Brain (organoid and tissue), 16 donors: ENCODE measurements at places on chromosomes 2 and 18. TPM values are rescaled to one million over a fixed set of nuclear protein-coding genes. Genes with fewer than 3 reads are reported as not detected.

Gene IL36B
- polyA plus RNA-seq = not detected

GRCh38 chr2:222572264-222572721, 83.6 kb downstream of the FARSB start:
- no peak for DNase-seq

Gene ASXL3
- 5.2 TPM for polyA plus RNA-seq

DNA sequence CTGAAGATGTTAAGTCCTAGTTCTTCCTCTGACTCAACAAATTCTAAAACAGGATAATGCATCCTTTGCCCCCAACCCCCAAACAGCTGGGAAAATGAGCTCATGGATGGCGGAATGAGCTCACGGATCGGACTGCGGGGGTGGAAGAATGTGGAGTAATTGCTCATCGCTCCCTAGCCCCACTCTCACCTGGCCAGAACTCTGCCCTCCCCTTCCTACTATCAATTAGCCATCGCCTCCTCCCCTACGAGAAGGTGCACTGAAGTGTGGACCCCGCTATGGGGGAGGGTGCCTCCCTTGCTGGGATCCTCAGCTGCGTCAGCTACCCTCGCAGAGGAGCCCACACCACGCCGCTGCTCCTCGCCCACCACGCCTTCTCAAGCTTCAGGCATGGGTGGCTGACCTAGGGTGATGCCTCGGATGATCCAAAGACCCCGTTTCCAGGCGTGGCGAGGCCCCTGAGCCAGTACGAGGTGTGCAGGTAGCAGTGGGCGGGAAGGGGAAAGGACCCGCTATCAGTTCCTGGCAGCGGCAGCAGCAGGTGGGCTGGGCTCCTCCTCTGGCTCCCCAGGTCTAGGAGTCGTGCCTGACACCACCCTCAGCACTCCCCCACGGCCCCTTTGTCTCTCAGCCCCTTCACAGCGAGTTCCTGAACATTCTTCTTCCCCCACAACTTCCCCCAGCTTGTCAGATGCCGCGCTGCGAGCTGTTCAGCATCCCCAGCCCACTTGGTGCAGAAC, 82.1 kb upstream of the POMC start:
- peak; percentile 24 for DNase-seq

- no peak for DNase-seq
Measured at GRCh38 chr2:230658877-230659652, 53.6 kb upstream of the CAB39 start.

- DNase-seq = no peak
Measured at GRCh38 chr2:182496596-182496995, 69.8 kb upstream of the PDE1A start.

GRCh38 chr2:17401096-17401495, 117.1 kb downstream of the RAD51AP2 start:
- DNase-seq = no peak

Gene TMEM247
- polyA plus RNA-seq = not detected

Gene RHOB
- polyA plus RNA-seq = 173 TPM

GRCh38 chr2:235908826-235909225, 259.4 kb downstream of the GBX2 start:
- no peak for DNase-seq

- peak; percentile 63 for DNase-seq
Measured at GRCh38 chr2:201795607-201796477, 10.5 kb upstream of the CDK15 start.

GRCh38 chr2:202040079-202040844, 6.6 kb downstream of the FZD7 start:
- DNase-seq = no peak

Gene SNORC
- 16.9 TPM for polyA plus RNA-seq

GRCh38 chr2:109351164-109351756, 222.3 kb downstream of the SH3RF3 start:
- peak; percentile 37 for DNase-seq

GRCh38 chr2:71299507-71299906, 32.1 kb upstream of the ZNF638 start:
- DNase-seq = peak; percentile 72

DNA sequence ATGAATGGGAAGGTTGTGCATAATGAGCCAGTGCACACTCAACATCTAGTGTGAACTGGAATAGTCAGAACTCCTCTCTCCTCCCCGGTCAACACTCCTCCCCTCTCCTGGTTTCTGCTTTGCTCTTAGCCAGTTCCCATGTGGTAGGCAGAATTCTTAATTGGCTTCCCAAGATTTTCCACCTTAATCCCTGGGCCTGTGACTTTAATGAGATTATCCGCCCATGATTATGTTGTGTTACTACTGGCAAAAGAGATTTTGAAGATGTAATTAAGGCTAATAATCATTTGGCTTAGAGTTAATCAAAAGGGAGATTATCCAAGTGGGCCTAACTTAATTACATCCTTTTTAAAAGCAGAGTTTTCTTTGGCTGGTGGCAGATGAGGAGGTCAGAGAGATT, 34.2 kb upstream of the REV1 start:
- no peak for DNase-seq

Gene CRYGD
- not detected for polyA plus RNA-seq

GRCh38 chr2:146262606-146263005, 1582.2 kb upstream of the ACVR2A start:
- DNase-seq = no peak

GRCh38 chr2:139045524-139045923, 265.3 kb upstream of the NXPH2 start:
- DNase-seq = no peak

DNA sequence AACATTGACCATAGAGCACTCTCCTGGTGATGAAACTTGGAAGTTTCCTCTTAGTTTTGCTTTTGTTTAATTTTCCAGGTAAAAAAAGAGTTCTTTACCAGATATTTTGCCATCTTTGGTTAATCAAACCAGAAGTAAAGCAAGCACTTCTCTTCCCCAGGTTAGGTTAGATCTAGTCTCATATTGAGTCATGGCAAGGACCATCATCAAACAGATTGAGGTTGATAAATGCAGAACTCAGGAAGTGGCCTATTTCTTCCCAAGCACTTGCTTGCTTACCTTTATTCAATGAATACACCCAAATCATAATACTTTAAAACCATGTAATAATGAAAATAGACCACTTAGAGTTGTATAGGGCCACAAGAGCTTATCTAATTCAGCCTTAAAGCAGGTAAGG, 23.4 kb downstream of the DNAH6 start:
- no peak for DNase-seq

Gene CFC1
- polyA plus RNA-seq = 3.1 TPM

DNA sequence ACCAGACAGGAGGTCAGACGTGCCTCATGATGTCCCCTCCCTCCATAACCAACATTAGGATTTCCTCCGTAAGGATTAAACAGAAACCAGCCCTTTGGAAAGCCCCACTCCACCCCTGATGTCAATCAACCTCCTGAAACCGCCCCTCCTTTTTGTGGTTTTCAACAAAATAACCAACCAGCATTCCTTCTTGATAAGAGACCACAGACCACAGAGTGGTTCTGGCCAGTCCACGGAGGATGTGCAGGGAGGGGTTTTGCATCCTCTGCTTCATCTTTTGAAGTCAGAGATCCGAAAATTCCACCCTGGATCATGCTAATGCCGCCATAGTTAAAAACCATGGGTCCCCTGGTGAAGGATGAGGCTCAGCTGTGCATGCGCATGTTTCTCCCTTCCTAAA, 180.0 kb upstream of the CCDC150 start:
- DNase-seq = no peak

DNA sequence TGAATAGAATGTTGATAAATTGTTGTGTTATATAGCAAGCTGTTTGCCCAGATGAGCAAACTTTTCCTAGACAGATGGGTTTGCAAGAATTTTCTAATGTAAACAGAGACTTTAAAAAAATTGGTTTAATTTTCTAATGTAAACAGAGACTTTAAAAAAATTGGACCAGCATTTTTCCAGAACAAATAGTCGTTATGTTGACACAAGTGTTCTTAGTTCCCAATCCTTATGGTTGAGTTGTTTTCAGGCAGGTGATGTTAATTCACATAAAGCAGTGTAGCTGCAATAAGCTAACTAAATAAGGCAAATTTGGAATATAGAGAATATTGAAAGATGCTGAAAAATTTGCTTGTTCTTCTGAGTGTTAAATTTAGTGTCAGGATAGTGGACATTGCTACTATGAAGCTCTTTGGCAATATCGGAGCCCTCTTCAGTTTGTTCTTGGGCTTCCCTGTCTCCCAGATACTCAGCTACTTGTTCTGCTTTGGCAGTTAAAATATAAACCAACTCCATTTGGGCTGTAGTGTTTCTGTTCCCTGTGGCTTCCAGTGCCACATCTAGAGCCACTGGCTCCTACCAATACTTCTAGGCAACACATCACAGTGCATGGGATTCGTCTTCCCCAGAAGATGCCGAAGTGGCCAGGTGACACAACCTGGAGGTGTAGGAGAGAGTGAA, 105.7 kb downstream of the DYNAP start:
- DNase-seq = no peak

DNA sequence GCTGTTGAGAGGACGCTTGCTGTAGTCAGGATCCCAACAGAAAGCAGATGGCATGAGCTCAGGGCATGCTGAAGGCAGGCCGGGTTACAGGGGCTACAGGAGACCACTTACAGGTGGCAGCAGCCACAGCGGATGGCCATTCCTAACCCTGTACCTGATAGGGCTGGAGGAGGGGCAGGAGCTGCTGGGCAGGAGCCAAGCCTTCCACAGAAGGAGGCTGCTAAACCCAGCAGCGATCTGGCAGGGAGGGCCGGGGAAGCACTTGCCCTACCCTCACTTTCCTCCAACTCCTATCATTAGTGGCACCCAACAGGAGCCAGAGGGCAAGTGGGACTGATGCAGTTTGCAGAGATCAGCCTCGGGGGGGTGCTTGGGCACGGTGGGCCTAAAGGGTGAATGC, 2.0 kb downstream of the ASB18 start:
- no peak for DNase-seq

Gene AFTPH
- 16.2 TPM for polyA plus RNA-seq
